ENCODE measurements at places on chromosomes 2 and 18.

DNA sequence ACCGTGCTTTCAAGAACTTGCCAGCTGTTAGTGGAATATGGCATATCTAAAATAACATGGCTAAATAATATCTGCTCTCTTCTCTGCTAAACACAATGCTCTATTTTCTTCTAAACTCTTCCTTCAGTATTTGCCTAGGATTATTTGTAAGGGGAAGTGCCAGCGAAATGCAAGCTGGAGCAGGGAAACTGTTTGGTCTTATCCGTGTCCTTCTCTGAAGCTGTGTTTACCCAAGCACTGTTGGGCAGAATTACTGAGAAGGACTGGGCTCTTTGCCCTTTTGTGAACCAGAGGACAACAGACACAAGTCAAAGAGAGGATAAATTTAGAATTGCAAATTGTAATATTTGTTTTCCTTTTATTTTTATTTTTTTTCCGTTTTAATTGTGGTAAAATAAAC, 23.6 kb downstream of the CPO start:
- DNase-seq = no peak

GRCh38 chr18:3593381-3593903, 143.5 kb downstream of the TGIF1 start:
- peak; percentile 29 for DNase-seq

GRCh38 chr2:240169486-240170353, 29.3 kb upstream of the OTOS start:
- DNase-seq = no peak

GRCh38 chr18:61086657-61087056, 246.6 kb upstream of the CDH20 start:
- no peak for DNase-seq

Data from activated CD4-positive, alpha-beta T cell treated with anti-CD3 and anti-CD28 coated beads, Interleukin-2, amount 10 ng/mL, durations not matched to agents 7 days and 5 days (primary cell).